B cell (primary cell): ENCODE measurements at places on chromosomes 7 and 10. TPM values are rescaled to one million over a fixed set of nuclear protein-coding genes. Genes with fewer than 3 reads are reported as not detected.

PNLIPRP3 gene
- polyA plus RNA-seq: not detected in 2 replicates

MYPN gene
- polyA plus RNA-seq: not detected in 2 replicates

PRPS1L1 gene
- polyA plus RNA-seq: not detected in 2 replicates

GRM3 gene
- polyA plus RNA-seq: not detected in 2 replicates

ENTPD1 gene
- 17.6 and 25.9 TPM in 2 replicates for polyA plus RNA-seq

TCF7L2 gene
- polyA plus RNA-seq: 0.48 and 1.0 TPM in 2 replicates

DNTT gene
- not detected in 2 replicates for polyA plus RNA-seq

AKR1E2 gene
- not detected in 2 replicates for polyA plus RNA-seq

ZCWPW1 gene
- polyA plus RNA-seq: 11.3 and 16.5 TPM in 2 replicates

GPAM gene
- polyA plus RNA-seq: 2.6 and 3.3 TPM in 2 replicates

TACC2 gene
- not detected in 2 replicates for polyA plus RNA-seq

LAMB1 gene
- polyA plus RNA-seq: not detected in 2 replicates

TCERG1L gene
- polyA plus RNA-seq: not detected in 2 replicates

GTF2IRD1 gene
- 0.42 and 0.45 TPM in 2 replicates for polyA plus RNA-seq

COL1A2 gene
- 0.23 and 0.46 TPM in 2 replicates for polyA plus RNA-seq

GARIN1A gene
- 0.70 and 0.91 TPM in 2 replicates for polyA plus RNA-seq
